AG20443 (cell line): ENCODE measurements at places on chromosomes 3 and 15.

DNA sequence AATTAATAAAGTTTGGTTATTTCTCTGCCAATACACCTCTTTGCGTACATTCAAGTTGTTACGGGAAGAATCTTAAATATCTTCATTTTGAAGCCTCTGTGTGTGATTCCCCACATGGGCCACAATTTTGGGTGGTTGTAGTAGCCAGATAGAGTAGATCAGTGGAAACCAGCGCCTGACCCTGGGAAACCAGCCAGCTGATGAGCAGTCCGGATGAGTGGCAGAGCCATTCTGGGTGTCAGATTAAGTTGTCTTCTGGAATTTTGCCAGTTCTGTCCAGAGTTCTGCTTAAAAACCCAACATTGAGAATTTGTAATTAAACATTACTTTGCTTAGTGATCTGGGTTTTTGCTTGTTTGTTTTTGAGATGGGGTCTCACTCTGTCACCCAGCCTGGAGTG is 49.7 kb downstream of the MRPS25 start:
- DNase-seq = no peak

DNA sequence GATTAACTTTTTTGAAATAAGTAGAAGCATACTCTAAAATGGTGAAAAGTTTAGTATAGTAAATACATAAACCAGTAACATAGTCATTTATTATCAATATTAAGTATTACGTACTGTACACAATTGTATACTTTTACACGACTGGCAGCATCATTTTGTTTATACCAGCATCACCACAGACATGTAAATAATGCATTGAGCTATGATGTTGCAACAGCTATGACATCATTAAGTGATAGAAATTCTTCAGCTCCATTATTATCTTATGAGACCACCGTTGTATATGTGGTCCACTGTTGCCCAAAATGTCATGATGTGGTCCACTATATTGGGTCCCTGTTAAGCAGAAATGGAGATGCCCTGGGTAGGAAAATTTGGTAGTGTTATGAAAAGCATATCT is 51.3 kb downstream of the DRD3 start:
- DNase-seq = no peak

DNA sequence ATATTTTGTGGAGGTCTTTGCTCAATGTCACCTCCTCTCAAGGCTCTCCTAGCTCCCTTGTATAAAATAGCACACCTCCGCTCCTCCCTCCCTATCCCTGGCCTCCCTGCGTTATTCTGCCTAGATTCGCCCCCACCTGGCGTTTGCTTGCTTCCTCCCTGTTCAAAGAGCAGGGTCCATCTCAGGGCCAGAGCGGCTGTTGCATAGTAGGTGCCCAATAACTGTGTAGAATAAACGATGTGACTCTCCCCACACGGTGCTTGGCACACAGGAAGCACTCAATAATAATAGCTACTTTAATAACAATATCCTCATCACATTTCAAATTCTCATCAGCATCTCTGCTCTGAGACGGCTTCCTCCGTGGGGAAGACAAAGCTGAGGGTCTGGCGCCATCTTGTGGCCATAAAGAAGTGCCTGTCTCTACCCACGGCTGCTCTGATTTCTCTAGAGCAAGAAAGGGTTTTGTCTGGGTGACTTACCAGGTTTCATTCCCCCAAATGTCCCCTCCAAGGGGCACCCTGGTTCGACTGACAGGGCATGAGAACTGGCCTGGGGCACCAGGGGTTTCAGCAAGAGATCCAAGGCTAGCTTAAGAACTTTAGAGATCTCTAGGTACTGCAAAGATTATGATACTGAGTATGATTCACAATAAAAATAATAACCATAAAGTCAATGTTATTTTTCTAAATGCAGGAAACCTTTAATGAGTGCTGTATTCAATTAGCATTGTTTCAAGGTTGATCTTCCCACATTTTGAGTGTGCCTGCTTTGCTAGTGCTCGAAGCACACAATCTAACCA is 16.1 kb downstream of the CD276 start:
- DNase-seq = peak; percentile 76

DNA sequence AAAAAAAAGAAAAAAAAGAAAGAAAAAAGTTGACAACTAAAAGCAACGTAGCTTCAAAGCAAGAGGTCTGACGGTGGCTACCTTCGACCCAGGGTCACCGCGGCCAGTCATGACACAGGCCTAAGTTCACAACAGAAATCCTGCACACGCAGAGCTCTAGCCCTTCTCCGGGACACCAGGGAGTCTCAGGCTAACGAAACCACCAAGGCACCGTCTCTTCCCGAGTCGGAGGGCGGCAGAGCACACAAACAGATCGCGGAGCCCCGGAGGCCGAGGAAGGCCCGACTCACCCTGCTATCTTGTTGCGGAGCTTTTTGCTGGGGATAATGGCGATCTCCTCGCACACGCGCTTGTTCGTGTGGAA is 584 bp downstream of the RPS17 start:
- DNase-seq = no peak

DNA sequence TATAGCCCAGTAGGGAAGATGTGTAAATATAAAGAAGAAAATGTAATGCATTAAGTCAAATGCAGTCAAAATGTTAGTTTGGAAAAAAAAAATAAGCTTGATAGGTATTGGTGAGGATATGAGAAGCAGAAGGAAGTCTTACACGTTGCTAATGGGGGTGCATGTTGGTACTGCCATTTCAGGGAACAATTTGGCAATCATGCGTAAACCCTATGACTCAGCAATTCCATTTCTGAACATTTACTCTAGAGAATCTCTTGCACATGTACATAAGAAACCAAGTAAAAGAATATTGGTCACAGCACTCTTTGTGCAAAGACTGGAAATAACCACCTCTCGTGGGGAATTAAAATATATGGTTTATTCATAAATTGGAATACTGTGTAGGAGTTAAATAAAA is 35.5 kb upstream of the TIMP4 start:
- peak; percentile 41 for DNase-seq

- DNase-seq = peak; percentile 21
Observed at GRCh38 chr3:148646126-148646665, 51.5 kb upstream of the AGTR1 start.

DNA sequence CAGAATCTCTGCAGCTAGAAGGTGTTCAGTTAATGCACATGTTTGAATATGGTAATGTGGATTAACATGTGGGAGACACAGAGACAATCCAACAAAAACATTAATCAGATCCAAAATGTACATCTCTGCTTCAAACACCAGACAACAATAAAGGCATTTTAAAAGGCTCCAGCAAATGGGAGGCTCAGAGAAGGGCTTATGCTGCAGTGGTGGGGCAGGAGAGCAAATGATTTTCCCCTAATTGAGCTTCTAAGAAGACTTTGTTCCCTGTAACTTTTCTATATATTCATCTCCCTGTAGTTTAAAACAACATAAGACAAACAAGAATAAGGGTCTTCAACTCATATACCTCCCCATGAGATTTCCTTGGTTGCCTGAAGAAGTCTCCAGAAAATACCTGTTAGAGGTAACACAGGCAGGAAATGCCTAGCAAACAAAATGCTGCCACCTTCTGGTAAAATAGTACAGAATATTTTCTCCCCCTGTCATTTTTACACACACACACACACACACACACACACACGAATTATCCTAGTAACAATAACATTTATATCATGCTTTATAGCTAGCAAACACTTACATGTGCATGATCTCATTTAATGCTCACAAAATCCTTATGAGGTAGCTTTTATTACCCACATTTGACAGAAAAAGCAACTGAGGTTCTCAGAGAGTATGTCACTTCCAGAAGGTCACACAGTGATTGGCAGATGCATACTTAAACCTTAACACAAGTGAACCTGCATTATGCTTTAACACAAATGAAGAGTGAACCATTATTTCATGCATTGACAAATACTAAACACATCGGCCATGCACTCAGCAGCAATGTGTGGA is 123.4 kb upstream of the MB21D2 start:
- peak; percentile 50 for DNase-seq

DNA sequence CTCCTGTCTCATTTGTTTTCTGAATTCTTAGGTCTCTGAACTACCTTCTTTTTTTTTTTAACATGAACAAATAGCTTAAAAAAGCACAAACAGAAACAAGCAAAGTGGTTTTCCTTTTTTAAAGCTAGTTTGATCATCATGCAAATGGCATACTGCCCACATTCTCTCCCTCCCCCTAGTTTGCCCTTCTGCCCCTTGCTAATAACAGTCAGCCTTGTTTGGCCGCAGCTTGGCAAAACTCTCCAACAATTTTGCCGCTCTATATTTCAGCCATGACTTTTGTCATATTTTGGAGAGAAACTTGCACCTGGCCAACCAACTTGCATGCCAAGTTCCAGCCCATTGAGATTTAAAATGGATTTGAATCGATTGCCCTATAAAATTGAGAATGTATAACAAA is 666.0 kb upstream of the NR2F2 start:
- no peak for DNase-seq

- DNase-seq = no peak
Observed at GRCh38 chr3:120098710-120099109, 4.5 kb upstream of the GSK3B start.

DNA sequence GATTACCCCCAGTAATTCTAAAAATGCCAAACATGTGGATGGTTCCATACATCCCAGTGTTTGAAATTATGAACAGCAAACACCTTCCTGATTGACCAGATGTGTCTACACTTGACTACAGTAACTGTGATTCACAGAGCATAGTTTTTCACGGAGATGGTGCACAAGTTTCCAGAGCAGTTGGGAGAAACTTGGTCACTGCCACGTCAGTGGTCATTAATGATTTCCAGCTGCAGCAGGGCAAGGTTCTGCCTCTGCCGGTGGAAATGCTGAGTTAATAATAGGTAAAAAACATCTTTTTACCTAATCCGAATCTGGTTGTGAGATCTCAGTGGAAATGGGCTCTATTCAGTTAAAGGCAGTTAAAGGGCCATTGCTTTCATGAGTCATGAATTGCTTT is 154.1 kb upstream of the FEZF2 start:
- peak; percentile 11 for DNase-seq

GRCh38 chr3:38140326-38141172 is 2.1 kb downstream of the MYD88 start:
- no peak for DNase-seq

GRCh38 chr3:39651993-39652739 is 157.2 kb upstream of the MYRIP start:
- no peak for DNase-seq

- DNase-seq = no peak
Observed at GRCh38 chr15:92663250-92663951, 7.8 kb upstream of the FAM174B start.
